Activated CD8-positive, alpha-beta memory T cell treated with anti-CD3 and anti-CD28 coated beads, Interleukin-2, amount 10 ng/mL, durations not matched to agents 7 days and 5 days (primary cell): ENCODE measurements at places on chromosomes 13 and 19. TPM values are rescaled to one million over a fixed set of nuclear protein-coding genes. Genes with fewer than 3 reads are reported as not detected.
A peak's percentile ranks its signal among the peaks of the same experiment; 100 is the strongest.

- no peak for DNase-seq
These were observed 64.0 kb upstream of the MED4 start for GRCh38 chr13:48158915-48159314.

- peak; percentile 59 for DNase-seq
These were observed 655 bp downstream of the DENND1C start for GRCh38 chr19:6480848-6481415.

DNA sequence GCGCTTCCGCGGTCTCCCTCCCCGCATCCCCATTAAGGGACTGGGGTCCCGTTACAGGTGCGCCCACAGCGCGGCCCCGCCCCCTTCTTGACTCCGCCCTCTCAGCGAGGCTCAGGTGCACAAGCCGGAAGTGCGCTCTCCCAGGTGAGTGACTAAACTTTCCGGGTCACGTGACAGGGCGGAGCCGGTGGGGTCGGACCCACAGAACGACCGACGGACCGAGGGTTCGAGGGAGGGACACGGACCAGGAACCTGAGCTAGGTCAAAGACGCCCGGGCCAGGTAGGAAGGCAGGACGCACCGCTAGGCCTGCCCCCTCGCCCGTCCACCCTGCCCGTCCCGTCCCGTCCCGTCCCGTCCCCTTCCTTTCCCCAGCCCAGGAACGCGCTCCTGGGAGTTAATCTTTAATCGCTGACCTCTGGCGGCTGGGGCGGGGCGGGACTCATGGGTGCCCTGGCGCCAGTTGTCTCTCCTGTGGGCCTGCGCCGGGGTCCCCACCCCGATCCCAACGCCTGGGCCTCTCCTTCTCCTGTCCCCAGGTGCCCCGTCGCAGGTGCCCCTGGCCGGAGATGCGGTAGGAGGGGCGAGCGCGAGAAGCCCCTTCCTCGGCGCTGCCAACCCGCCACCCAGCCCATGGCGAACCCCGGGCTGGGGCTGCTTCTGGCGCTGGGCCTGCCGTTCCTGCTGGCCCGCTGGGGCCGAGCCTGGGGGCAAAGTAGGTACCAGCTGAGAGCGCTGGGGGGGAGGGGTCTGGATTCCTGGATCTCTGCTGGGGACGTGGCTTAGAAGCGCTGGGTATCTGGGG lies at the start of gene CRB3:
Gene CRB3 (plus strand): TSS at position 202 of the 804 bp plus-strand sequence. CDS start 431 bp downstream, at position 633.
- DNase-seq: no peak

GRCh38 chr13:113226873-113227450 lies 17.5 kb downstream of the CUL4A start:
- DNase-seq: no peak

DNA sequence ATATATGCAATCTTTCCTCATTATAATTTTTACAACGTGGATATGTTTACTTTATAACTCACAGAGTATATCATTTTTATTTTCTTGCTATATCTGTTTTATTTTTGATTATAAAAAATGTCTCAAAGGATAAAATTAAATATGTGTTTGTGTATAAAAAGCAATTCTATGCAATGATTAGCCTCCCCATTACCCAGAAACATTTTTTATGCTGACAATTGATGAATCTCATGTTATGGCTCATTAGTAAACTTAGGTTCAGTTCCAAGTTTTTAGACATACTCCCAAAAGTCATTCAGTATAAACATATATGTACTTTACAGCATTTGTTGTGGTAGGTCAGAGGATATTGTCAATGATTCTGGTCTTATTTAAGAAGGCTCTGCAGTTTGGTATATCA lies 540.1 kb upstream of the SPRY2 start:
- no peak for DNase-seq

DNA sequence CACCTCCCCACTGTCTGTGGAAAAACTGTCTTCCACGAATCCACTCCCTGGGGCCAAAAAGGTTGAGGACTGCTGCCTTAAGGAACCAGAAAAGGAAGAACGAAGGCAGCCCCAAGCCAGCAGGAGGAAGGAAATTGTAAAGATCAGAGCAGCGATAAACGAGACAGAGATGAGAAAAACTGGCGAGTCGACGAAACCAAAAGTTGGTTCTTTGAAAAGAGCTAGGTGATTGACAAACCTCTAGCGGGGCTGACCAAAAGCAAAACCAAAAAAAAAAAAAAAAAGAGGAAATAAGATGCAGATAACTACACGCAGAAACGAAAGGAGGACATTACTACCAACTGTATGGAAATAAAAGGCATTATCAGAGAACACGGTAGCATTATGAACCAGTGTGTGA lies 76.9 kb downstream of the GADD45B start:
- peak; percentile 83 for DNase-seq

- DNase-seq: no peak
These were observed 3.7 kb upstream of the MKNK2 start for GRCh38 chr19:2054763-2055162.

- DNase-seq: peak; percentile 64
These were observed 68.7 kb downstream of the ZAR1L start for GRCh38 chr13:32246468-32246867.

DNA sequence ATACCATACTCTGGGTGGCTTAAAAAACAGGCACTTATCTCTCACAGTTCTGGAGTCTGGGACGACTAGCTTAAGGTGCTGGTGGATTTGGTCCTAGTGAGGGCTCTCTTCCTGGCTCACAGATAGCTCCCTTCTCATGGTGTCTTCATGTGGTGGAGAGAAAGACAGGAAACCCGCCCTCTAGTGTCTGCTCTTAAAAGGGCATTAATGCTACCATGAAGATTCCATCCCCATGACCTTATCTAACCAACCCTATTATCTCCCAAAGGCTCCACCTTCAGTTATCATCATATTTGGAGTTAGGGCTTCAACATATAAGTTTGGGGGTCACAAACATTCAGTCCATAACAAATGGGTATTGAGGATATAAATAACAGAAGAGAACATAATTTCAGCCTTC lies 139.4 kb downstream of the HS6ST3 start:
- DNase-seq: no peak

DNA sequence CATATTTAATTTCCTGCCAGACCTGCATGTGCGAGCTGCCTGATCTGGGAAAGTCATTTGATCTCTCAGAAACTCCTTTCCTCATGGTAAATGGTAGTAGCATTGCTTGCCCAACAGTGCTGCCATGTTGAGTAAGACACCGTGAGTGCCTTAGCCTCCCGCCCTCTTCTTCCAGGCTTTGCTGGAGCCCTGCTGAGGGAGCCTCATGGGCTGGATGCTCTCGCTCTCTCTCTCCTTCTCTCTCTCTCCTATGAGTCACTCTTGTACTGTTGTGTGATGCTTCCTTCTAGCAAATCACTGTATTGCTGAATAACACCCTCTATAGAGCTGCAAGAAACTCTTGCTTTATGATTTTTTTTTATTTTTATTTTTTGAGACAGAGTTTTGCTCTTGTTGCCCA lies 365.5 kb downstream of the UQCRFS1 start:
- no peak for DNase-seq

The SBSN gene
- not detected for total RNA-seq

The IFNL1 gene
- 0.70 TPM for total RNA-seq

The PRSS57 gene
- 0.59 TPM for total RNA-seq

The ZNF541 gene
- total RNA-seq: 0.32 TPM

The SIGLEC10 gene
- total RNA-seq: 2.1 TPM
